CD4-positive, alpha-beta T cell (primary cell): ENCODE measurements at places on chromosomes 7 and 10.

DNA sequence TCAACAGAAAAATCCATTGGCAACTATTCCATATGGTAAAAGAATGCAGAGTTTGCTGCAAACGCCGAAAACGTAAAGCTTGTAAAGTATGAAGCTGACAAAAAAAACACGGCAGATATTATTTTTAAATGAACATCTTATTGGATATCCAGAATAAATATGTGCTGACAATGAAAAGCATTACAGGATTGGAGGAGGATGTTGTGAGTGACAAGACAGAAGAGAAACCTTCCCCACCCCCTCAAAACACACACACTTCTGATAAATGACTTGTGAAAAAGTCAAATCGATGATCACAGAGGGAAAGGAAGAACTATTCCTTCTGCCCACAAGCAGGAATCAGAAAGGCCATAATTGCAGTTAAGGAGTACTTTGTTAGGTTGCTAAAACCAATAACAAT is 14.6 kb downstream of the FAM131B start:
- DNase-seq = no peak

- no peak for DNase-seq
Observed at GRCh38 chr10:110485541-110485940, 12.2 kb upstream of the DUSP5 start.

GRCh38 chr7:107582875-107583274 is 2.8 kb downstream of the BCAP29 start:
- no peak for DNase-seq

GRCh38 chr10:119514819-119515218 is 27.7 kb downstream of the RGS10 start:
- no peak for DNase-seq

DNA sequence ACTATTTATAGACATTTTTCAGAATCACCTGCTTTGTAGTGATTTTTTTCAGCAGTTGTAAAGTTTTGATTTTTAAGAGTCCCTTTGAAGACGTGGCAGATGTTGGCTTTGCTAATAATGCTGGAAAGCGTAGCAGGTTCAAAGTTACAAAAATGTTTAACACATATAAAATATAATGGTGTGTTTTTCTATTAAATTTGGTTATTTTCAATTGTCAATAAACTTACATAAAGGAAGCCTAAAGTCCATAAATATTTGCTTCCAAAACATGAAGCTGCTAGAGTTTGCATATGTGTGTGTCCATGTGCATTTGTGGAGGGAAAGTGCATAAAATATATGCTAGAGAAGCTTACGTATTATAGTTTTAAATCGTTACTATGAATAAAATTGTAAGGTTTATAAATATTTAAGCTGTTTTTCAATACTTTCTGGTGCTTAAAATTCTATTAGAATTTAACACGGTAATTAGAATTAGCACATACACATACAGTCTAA is 3.7 kb downstream of the MEOX2 start:
- DNase-seq = no peak

DNA sequence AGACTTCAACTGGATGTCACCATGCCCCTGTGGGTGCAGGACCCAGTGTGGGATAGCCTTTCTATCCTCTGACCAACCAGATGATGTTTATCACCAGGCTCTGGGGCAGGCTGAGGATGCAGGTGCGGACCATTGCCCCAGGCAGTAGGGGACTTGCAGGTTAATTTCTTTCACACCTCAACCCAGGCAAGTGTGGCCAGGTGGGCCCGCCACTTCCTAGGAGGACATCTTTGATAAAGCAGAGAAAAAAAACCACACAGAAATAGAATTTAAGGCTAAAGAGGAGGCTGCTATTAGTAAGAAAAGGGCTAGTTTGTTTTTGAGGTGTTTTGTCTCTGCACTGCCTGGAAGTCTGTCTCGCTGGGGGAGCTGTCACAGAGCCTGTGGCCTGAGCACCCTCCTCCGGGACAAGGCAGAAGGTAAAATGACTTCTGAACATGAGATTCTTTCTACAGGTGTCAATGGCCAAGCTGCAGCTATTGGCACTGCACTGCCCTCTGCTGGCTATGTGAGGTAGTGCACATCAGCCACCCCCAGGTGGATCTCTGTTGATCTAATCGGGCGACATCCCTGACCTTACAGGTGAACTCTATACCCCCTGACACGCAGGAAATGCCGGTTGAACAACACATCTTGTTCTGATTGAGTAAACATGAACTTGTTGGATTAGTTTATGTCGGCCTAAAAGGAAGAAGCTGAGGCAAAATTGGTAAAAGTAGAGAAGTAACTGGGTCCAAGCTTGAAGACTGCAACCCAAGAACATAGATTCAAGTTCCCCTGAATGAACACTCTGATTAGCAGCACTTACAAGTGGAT is 21.0 kb downstream of the UPP1 start:
- peak; percentile 94 for DNase-seq

GRCh38 chr7:101814991-101815825 is 2.2 kb upstream of the CUX1 start:
- peak; percentile 67 for DNase-seq

DNA sequence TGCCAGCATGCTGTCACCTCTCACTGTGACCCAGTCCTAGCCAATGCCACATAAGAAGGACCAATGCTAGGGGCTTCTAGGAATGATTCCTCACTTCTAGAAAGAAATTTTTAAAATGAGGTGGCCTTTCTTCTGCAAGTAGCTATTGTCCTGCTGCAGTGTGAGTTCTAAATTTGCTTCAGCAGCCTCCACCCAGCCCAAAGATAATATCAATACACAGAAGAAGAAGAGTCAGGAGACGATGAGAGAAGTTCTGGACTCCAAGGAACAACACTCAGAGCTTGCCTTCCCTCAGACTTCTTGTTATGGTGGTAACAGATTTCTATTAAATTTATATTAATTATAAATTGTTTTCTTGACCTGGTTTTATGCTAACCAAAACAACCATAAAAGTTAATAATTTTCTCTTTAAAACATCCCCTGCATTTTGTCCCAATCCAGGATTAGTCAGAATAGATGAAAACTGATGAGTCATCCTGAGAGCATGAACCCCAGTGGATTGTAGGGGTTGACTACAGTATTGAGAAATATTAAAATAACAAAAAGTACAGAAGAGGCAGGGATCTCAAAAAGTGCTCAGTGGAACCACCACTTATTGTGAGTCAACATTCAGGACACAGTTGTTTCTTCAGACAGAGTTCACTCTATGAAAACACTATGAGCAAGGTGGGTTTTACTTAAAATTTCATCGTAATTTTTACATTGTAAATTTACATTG is 29.6 kb upstream of the AKR1C2 start:
- DNase-seq = no peak

DNA sequence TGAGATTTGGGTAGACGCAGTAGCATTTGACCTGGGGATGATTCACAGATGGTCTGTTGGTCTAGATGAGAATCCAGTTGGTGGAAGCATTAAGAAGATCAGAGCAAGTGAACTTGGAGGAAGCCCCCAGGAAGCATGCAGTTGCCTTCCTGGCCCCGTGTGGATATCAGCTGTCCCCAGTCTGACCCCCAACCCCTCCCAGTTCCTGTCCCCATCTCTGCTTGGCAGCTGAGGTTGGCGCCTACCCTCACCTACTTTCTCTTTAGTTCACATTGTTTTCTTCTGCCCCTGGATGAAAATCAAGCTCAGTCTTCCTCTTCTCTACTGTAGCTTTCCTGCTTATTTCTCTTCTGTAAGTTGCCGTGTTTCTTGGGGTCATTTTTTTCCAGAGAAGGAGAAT is 227.9 kb downstream of the GATA3 start:
- DNase-seq = no peak

DNA sequence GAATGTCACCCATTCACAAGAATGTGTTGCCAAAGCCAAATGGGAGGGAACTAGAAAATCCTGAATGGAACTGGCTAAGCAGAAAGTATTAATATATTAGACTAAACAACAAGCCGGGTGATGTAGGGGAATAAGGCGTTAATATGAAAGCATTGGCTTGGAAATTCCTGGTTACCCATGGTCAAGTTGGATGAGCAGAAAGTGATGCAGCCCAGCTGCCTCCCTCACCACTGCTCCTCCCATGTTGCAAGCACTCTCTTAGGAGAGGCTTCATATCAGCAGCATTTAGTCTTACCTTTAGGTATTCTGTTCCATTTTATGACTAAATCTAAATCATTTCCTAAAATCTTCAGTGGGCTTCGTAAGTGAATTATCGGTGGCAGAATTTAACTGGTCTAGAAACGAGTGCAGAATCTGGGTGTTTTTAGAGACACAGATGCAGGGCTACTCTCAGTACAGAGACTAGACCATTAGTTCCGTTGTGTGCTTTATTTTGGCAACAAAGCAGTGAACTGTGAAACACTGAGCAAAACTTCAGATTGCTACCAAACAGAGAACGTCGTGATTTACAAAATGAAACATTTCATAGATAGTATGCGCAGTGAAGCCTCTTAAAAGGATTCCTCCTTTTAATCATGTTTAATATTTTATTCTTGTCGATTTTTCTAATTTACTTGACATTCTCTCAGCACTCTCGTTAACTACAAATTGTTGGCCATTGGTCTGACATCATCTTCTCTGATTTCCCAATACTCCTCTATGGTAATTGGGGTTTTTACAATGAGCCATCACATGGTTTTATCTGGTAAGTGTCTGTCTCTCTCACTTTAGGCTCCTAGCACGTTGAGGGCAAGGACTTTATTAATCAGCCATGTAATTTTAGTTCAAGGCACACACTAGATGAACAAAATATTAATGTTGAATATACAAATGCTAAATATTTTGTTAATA is 22.0 kb upstream of the HGF start:
- DNase-seq = no peak

DNA sequence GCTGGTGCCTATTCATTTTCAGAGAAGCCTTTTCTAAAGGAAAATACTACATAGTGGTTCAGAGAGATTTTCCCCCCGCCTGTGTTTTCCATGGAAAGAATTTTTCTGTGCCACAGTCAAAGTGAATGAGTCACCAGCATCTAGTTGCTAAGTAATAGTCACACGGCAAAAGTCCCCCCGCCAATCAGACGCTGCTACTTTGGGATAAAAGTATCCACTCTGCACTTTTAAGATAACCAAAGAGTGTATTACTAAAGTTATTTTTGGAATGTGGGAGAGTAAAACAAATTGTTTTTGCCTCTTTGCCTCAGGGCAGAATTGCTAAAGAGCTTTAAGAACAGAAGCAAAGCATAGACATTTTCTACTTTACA is 23.5 kb downstream of the ABLIM1 start:
- DNase-seq = no peak

DNA sequence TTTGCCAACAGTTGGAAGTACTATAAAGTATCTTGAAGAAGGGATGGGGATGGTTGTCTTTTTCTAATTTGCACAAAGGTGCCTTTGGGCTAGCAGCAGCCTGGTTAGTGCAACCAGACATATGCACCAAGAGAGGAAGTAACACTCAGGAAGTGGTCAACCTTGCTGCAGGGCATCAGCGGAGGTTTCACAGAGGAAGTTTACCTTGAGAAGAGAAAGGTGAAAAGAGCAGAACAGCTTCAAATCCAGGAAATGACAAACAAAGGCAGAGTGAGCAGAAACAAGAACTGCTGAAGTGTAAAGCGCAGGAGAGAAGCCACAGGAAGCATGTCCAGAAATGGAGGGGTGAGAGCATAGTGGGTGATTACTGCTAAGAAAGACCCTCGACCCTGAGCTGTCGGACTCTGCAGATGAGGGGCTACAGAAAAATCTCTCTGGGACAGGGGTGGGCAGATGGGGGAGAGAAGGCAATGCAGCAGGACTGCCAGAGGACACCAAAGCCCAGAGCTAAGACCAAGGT is 66.9 kb downstream of the STK17A start:
- DNase-seq = peak; percentile 94

DNA sequence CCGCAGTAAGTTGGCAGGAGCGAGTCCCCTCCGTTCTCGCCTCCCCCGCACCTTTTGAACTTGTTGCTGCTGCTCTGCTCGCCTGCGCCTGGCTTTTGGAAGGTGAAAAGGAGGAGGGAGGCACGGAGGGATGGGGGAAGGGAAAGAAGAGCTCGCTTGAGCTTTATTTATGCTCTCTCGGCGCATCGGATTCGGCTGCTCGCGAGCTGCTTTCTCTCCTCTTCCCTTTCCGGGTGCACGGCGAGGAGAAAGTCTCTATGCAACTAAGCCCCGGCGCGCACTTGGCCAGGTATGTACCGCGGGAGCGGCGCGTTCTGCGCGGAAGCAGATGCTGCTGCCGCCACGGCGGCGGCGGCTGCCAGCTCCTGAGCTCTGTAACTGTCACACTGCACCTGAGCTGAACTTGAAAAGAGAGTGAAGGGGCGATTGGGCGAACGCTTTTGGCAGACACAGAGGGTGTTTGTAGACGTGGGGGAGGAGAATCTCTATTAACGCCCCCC is 551 bp downstream of the KCND2 start:
- DNase-seq = no peak

DNA sequence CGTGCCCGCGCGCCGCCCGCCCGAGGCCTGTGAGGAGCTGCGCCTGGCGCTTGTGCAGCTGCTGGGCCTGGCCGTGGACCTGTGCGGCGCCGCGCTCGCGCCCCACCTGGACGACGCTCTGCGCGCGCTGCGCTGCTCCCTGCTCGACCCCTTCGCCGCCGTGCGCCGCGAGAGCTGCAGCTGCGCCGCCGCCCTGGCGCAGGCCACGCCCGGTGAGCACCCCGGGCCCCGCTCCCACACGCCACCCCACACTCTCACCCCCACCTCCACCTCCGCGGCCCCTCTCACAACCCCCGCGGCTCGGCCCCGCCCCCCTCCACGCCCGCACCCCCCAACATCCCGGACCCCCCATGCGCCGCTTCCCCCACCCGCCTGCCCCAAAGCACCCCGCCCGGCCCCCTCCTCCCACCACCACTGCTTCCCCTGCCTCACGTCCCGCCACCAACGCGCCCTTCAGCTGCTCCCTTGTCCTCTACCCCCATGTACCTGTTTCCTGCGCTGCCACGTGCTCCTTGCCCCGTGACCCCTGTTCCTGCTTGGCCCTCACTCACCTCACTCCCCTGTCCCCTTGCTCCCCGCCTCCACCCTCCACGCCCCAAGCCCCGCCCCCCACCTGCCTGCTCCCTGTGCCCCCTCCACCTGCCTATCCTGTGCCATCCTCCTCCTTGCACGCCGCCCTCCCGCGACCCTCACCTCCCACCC is at the start of gene PRKAR1B:
Gene PRKAR1B (minus strand): TSS at position 178 of the 702 bp plus-strand sequence. CDS start 15,776 bp downstream, outside the sequence.
- peak; percentile 62 for DNase-seq

GRCh38 chr10:18240185-18240882 is 100.1 kb downstream of the CACNB2 start:
- DNase-seq = no peak

DNA sequence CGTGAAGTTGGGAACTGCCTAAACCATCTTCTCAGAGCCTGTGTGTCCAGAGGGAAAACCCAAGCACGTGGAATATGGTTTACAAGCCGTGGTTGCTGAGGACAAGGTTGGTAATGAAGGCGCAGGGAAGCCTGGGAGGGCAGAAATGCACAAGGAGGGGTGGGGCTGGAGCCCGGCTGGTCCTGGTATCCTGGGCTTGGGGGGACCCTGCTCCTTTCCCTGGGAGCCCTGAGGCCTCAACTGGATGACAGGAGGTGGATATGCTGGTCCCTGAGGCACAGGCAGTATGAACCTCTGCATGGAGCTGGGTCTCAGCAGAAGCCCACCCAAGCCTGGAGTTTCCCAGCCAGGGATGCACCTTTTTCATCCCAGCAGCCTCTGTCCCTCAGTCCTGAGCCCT is 80.3 kb upstream of the RET start:
- no peak for DNase-seq

DNA sequence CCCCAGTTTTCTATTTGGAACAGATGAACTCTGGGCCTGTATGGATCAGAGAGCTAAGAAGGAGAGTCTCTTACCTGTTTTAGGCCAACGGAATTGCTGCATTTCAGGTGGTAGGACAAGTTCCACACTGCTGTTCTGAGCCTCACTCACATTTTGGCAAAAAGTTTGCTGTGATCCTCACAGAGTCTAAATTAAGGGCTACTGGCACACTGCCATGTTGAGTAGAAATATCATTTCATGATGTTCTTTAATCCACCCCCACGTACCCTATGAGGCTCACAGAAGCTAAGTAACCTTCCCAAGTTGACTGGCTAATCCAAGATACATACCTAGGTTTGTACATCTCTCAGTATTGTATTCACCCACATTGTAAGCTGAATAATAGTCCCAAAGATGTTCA is 447.2 kb downstream of the INHBA start:
- DNase-seq = no peak
